AG08395 (cell line): ENCODE measurements at places on chromosomes 2 and 18.

GRCh38 chr2:236415684-236416444 is 151.7 kb upstream of the ASB18 start:
- DNase-seq: no peak

DNA sequence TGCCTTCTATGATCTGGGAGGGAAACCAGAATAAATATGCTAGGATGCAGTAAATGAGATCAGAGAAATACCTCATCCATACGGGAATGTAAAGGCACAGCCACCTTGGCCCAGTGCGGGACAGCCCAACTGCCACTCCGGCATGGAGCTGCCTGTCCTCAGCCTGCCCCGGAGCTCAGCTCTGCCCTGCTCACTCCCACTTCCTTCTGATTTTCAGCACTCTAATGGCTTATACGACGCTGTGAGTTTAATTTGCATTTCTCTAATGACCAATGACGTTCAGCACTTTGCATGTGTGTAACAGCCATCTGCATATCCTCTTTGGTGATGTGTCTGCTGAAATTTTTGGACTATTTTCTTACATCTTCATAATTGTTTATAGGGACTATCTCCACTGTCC is 172.5 kb upstream of the RAB6C start:
- no peak for DNase-seq

DNA sequence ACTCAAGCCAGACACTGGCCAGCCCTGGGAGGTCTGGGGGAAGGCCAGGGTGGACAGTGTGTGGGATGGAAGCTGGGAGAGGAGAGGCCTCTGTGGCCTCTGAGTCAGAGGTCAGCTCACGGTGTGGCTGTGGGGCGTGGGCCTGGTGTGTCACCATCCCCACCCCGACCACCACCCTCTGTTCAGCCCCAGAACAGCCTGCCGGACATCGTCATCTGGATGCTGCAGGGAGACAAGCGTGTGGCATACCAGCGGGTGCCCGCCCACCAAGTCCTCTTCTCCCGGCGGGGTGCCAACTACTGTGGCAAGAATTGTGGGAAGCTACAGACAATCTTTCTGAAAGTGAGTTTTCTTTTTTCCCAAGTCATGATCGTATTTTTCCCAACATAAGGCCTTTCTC is 110.5 kb downstream of the DYSF start:
- peak; percentile 55 for DNase-seq

- DNase-seq: peak; percentile 80
These were observed 71.7 kb downstream of the TPGS2 start for GRCh38 chr18:36757081-36757480.

- no peak for DNase-seq
These were observed 86.6 kb upstream of the PGAP1 start for GRCh38 chr2:197013098-197013497.

DNA sequence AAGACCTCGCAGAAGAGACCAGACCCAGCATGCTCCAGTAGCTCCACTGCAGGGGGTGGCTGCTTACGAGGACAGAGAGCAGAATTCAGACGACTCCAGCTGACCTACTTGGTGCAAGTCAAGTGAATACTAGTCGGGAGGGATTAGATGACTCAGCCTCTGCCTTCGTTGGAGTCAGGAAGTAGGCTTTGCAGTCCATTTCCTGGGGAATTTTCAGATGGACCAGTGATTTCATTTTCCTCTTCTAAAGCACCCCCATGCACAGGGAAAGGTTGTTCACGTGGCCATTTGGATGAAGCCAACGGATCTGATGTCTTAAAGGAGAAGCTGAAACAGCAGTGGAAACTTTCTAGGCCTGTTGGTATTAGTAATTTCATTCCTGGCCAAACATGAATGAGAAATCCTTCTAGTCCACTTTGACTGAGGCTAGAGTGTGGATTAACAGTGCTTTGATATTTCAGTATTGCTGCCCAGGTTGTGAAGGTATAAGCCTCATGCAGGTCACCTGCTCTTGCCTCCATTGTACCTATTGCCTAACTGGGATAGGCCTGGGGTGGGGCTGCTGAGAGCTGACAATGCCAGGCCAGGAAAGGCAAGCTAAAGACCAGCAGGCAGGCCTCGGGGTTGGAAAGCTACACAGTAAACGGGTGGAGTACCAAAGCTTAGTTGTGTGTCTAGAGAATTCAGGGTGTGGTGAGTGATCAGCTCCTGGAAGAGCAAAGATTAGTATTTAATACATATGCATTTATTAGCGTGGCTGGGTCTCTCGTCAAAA is 117.6 kb upstream of the FOSL2 start:
- DNase-seq: peak; percentile 58

DNA sequence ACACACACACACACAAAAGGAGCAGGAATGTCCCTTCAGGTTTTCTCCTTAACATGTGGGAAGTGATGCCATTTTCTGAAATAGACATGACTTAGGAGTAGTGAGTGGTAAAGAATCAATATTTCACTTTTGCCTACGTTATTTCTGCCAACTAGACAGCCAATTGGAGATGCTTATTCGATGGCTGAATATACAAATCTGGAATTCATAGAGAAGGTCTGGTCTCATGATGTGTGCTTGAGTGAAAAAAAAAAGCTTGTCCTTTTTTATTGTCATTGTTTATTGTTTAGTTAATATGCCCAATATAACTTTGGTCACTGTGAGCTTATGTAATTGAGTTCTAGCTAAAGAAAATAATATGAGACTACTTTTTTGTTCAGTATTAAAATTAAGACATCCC is 284.3 kb downstream of the GULP1 start:
- DNase-seq: no peak

- no peak for DNase-seq
These were observed 377.8 kb upstream of the SLC14A2 start for GRCh38 chr18:45237343-45238098.

GRCh38 chr2:20314562-20315501 is 35.8 kb downstream of the PUM2 start:
- DNase-seq: no peak

GRCh38 chr18:76394780-76395476 is 100.1 kb downstream of the ZNF516 start:
- DNase-seq: peak; percentile 39

DNA sequence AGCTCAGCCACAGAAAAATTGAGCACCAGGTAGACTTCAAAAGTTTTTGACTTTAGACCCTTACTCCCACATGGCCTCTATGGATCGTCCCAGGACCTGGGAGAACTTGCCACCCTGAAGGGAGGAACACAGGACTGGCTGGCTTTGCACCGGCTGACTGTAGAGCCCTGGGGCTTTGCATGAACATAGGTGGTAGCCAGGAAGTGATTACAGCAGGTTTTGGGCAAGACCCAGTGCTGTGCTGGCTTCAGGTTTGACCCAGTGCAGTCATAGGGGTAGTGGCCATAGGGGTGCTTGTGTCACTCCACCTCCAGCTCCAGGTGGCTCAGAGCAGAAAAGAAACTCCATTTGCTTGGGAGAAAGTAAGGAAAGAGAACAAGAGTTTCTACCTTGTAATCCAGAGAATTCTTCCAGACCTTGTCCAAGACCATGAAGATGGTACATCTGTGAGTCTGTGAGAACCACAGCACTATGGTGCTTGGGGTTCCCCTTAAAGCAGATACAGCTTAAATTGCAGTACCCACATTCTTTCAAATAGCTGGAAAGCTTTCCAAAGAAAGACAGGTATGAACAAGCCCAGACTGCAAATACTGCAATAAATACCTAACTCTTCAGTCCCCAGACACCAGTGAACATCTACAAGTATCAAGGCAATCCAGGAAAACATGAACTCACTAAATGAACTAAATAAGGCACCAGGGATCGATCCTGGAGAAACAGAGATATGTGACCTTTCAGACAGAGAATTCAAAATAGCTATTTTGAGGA is 13.0 kb upstream of the SESTD1 start:
- DNase-seq: no peak

DNA sequence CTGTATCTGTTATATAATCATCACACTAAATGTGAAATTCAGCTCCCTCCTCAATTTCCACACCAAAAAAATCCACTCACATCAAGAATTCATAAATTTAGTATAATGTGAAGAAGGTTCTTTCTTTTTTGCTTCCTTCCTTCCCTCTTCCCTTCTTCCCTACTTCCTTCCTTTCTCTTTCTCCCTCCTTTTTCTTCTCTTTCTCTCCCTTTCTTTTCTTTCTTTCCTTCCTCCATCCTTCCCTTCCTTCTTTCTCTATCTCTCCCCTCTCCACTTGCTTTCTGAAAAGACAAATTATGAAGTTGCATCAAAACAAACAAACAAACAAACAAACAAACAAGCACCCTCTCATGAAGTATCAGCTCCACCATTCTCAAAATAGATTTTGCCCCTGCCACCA is 290.0 kb downstream of the PDE11A start:
- no peak for DNase-seq

GRCh38 chr2:207254591-207255464 is 89.1 kb upstream of the KLF7 start:
- no peak for DNase-seq

- peak; percentile 40 for DNase-seq
These were observed 552 bp downstream of the CNPPD1 start for GRCh38 chr2:219175928-219176817.

DNA sequence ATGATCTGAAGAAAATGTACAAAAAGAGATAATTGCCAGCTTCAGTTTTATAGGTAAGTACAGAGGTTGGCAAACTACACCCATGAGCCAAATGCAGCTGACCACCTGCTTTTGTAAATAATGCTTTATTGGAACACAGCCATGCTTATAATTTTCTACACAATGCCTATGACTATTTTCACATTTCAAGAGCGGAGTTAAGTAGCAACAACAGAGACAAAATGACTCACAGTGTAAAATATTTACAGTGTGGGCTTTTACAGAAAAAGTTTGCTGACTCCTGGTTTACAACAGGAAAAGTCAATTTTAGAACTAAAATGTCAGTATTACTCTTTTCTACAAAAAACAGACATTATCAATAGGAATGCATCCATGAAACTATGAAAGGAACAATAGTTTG is 26.0 kb downstream of the CWC22 start:
- no peak for DNase-seq

- no peak for DNase-seq
These were observed 95.8 kb downstream of the TMEFF2 start for GRCh38 chr2:192098814-192099491.

GRCh38 chr2:174312581-174313234 is 22.0 kb upstream of the SP9 start:
- no peak for DNase-seq

DNA sequence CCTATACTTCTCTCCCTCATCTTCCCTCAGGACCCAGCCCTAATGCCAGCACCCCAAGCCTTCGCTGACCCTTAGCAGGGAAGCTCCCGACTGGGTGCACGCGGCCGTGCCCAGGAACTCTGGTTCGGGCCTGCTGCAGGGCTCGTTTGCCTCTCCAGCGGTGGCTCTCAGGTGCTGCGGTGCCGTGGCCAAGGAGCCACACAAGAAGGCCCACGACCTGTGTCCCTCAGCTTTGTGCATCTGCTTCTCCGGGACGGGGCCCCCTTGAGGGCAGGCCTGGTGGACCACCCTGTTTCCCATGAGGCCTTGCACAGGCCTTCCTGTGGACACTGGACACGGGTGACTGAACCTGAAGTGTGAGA is 17.7 kb downstream of the BOK start:
- DNase-seq: no peak

- DNase-seq: no peak
These were observed 108.9 kb upstream of the NABP1 start for GRCh38 chr2:191569025-191569424.

DNA sequence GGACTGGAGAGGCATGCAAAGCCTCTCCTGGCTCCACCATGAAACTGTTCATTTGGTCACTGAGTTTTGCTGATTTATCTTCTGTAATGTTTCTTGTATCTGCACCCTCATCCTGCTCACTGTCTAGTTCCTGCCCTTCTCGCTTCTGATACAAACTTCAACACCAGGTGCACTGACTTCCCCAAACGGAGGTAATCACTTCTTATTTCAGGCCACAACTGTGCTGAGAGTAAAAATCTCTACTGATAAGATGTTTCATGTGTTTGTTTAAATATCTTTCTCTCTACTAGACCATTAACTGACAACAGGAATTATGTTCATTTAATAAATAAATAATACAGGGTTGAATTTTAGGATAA is 10.9 kb upstream of the NT5C1B start:
- DNase-seq: no peak

- no peak for DNase-seq
These were observed 140.2 kb upstream of the SKOR2 start for GRCh38 chr18:47391665-47392064.

DNA sequence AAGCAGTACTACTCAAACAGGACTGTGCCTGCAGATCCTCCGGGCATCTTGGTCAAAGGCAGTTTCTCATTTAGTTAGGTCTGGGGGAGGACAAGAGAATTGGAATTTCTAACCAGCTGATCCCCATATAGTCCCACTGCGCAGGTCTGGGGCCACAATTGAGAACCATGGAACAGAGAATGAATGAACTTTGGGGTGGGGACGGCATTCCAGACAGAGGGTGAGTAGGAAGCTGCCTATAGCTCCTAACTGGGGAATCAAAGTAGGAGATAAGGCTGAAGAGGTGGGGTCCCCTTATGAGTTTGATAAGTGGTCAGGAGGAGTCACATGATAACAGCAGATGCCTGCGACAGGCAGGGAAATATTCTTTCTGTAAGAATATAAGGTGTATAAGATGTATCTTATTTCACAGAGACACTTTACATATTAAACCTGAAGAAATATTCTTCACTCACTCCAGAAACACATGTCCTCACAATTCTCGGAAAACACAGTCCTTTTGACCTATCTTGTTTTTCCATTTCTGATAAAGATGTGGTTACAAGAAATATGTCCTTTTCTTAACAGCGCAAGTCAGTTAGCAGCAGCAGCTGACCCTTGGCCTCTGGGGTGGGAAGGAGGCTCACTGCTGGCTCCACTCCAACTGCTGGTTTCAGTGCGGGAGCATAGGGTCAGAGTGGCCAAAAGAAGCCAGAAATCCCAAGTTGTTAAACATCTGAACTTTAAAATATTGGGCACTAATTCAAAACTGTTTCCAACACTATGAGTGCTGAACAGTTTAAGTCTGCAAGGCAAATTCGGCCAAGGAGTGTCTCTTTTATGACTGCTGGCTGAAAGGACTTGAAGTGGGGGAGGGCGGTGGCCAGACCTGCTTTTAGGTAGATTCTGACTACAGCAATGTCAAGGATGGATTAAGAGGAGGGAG is 12.6 kb upstream of the TMEM214 start:
- DNase-seq: no peak

DNA sequence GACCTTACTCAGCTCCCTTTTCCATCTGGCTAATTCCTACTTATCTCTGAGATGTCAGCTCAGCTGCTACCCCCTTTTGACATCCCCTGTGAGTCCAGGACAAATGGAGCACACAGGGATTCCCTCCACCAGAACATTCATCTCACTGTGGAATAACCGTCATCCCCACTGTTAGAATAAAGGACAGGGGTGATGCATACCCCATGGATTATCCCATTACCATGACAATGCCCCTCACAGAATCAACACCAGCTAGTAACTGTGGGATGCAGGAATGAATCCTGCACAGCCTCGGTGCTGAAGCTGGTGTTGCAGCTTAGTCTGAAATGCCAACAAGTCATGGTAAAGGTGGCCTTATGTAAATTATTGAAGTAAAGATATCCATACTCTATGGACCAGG is 624.8 kb upstream of the RAB6C start:
- no peak for DNase-seq

DNA sequence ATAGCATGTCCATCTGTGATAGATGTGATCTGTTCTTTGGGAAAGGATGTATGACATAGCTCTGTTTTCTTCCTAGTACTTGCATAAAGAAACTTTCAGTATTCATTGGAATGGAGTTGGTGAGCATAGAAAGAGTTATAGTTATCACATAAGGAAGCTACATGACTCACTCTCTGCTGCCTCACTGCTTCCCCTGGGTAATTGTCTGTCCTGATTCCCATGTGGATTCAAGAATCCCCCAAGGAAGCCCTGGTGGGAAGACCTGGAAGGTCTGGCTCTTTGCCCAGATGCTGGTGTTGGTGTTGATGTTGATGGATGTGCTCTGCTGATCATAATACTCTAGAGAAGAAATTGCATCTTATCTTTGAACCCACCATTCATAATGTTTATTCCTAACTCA is 60.6 kb downstream of the PTPN4 start:
- peak; percentile 78 for DNase-seq
